ENCODE measurements at places on chromosomes 6 and 20.

DNA sequence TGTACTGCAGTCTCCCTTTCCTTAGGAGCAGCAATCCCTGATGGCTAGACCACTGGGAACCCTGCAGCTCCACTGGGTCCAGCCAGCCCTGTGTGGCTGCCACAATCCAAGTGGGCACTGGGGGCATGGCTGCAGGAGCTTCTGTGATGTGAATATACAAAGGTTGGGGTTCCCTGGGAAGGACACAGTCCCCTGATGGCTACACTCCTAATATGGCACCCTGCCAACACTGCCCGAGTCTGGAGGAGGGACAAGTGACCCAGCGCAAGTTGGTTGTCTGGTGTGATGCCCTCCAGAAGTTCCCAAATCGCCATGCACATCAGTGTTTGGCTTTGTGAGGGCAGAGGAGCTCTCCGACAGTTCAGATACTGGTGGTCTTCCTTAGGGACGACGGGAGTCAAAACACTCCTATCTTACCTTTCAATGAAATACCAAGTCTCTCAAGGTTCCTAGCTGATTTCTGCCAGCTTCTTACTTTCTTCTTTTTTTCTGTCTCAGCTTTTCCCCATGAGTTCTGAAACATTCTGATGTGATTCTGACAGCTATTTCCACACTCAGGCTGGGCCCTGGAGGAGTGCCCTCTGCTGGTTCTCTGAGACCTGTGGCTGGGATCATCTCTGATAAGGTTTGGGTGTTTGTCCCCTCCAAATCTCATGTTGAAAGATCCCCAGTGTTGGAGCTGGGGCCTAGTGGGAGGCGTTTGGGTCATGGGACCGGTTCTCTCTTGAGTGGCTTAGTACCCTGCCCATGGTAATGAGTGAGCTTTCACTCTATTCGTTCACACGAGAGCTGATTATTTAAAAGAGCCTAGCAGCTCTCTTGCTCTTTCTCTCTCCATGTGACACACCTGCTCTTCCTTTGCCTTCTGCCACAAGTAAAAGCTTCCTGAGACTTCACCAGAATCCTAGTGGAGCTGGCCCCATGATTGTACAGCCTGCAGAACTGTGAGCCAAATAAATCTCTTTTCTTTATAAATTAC lies 15.5 kb upstream of the ZFP57 start:
- DNase-seq = peak; percentile 15

DNA sequence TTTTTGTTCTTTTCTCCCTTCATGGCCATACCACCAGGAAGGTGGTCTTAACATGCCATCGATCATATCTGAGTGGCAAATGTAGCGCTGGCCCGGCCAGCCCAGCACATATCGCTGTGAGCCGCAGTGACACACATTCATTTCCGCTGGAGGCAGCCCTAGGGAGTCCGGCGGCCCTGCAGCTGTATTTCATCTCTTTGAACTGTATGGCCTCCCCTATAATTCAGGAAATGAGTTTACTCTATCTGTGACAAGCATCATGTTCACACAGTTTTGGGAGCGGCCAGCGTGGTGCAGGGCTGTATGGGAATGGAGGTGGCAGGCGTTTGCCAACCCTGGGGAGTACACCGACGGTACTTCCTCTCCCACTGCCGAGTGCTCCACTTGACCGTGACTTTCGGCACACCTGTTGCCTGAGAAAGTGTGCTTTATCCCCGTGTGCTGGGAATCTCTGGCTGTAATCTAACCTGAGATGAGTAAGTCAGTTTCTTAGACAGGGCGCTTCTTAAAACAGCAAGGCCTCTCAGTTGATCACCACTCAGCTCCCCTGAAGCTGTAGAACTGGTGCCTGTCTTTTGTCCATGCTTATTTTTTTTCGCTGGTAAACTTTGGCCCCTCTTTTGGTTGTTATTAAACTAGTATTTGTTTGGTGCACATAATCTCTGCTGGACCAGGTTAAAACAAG lies 257.1 kb upstream of the TAB2 start:
- peak; percentile 62 for DNase-seq

GRCh38 chr20:5044075-5044620 lies 42.8 kb upstream of the SLC23A2 start:
- no peak for DNase-seq

GRCh38 chr6:38796850-38797249 lies 81.7 kb downstream of the DNAH8 start:
- DNase-seq = no peak

- no peak for DNase-seq
Observed at GRCh38 chr6:42212442-42212841, 5.2 kb downstream of the MRPS10 start.

Data from stimulated activated CD4-positive, alpha-beta T cell treated with anti-CD3 and anti-CD28 coated beads, Interleukin-2, amount 100 ng/mL, for 24 hours (primary cell).